Natural killer cell (primary cell): ENCODE measurements at places on chromosomes 1 and 21.

DNA sequence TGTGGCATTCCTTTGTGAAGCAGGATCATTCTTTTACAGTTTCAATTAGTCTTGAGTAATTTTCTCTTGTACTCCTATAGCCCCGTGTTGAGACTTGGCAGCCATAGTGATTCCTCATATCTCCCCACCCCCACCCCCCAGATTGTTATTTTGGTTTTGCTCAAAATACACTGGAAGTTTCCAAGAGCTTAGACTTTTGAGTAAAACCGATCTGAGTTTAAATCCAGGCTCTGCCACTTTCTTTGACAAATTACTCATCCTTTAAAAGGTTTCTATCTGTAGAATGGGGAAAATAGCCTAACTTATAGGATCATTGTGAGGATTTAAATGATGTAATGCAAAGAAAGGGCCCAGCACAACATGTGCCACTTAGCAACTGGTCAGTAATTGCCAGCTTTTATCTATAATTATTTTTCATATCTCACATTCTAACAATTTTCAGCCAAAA is 53.1 kb upstream of the RC3H1 start:
- no peak for DNase-seq

DNA sequence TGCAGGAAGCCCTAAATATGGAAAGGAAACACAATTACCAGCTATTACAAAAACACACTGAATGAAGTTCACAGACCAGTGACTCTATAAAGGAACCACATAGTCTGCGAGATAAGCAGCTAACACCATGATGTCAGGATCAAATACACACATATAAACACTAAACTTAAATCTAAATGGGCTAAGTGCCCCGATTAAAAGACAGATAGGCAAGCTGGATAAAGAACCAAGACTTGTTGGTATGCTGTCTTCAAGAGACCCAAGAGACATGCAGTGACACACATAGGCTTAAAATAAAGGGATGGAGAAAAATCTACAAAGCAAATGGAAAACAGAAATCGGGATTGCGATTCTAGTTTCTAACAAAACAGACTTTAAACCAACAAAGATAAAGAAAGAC is 121.9 kb downstream of the SLC5A9 start:
- DNase-seq = no peak

- DNase-seq = no peak
Observed at GRCh38 chr1:227889863-227890405, 57.8 kb downstream of the WNT9A start.

- DNase-seq = peak; percentile 64
Observed at GRCh38 chr1:1206376-1206965, at the start of gene TNFRSF18. Gene TNFRSF18, minus strand, starts transcription at chr1:1206592. Its CDS starts 21 bp downstream, at chr1:1206571.

GRCh38 chr1:206674236-206674635 is 10.5 kb upstream of the MAPKAPK2 start:
- no peak for DNase-seq

- no peak for DNase-seq
Observed at GRCh38 chr1:105294838-105295237, 1545.1 kb downstream of the AMY1C start.

GRCh38 chr21:36155603-36156338 is 853 bp upstream of the DOP1B start:
- peak; percentile 48 for DNase-seq

DNA sequence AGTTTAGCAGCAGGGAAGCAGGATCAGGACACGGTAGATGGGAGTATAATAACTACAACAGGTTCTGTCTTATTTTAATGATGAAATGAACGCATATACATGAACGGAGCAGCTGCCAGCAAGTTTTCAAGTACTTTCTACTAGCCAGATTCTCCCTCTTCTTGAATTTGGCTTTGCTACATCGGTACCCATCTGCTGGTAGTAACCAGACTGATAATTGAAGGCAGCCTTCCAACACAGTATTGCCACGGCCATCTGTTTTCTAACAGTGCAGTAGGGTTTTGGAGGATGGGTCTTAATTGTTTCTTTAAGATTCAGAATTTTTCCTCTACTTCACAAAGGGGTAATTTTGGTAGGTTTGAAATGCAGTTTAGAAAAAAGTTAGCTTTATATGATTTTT is 33.4 kb downstream of the CENPF start:
- DNase-seq = no peak

DNA sequence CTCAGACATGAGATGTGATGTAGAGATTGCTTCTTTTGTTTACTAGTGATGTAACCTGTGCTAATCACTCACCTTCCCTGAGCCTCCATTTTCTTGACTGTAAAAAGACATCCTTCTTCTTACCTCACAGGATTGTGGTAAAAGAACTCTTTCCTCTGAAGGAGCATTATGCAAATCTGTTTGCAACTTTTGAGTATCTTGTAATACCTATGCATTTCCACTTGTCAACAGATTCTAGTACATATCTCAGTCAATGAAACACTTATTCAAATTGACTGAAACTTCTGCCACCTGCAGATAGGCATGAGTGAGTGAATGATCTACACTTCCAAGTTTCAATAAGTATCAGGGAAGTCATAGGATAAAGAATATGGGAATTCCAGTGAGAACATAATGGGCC is 174.7 kb downstream of the HHIPL2 start:
- DNase-seq = no peak
